ENCODE measurements at places on chromosomes 1 and 21. TPM values are rescaled to one million over a fixed set of nuclear protein-coding genes. Genes with fewer than 3 reads are reported as not detected.

The OR2T2 gene
- not detected for total RNA-seq

The NPPA gene
- not detected for total RNA-seq

DNA sequence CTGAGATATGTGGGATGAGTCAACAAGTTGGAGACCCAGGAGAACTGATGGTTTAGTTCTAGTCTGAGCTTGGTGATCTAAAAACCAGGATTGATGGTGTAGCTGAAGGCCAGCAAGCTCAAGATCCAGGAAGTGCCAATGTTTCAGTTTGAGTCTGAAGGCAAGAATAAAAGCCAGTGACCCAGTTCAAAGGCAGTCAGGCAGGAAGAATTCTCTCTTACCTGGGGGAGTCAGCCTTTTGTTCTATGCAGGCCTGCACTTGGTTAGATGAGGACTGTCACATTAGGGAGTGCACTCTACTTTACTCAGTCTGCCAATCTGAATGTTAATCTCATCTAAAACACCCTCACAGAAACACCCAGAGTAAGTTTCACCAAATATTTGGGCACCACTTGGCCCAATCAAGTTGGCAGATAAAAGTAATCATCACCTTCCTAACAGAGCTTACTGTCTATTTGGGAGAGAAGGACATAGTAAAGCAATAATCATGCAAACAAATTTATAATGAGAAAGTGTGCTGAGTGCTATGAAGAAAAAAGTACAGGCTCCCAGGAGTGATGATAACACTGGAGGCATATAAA lies 63.4 kb downstream of the TSEN15 start:
- DNase-seq = no peak

DNA sequence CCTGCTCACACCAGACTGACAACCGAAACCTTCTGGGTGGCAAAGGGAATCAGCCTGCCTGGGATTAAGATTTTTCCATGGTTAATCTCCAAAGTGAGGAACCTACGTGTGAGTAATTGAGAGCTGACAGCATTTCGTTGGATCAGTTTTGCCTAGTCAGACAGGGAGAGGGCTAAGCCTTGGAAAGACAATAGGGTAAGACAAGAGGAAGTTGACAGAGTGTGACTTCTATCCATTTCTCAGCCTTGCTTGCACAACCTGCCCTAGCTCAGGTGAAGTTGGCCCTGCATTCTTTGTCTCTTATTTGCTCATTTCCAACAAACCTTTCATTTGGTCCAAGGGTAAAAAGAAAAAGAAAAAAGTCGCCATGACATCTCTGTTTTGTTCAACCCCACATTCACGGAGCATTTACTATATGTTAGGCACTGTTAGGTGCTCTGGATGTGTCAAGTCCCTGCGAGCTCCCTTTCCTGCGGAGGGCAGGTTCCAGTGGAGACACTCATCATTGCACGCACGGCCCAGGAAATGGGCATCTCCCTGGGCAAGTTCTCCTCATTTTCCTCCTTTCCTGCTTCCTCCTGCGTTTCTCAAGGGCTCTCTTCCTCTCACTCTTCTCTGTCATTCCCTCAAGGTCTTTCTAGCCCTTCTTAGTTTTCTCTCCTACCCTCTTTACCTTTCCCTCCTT lies 23.3 kb downstream of the KIRREL1 start:
- no peak for DNase-seq
